ENCODE measurements at places on chromosomes 2 and 18.

- no peak for DNase-seq
Measured at GRCh38 chr2:140551287-140551686, 1579.5 kb downstream of the LRP1B start.

- no peak for DNase-seq
Measured at GRCh38 chr18:57026316-57026715, 120.6 kb upstream of the BOD1L2 start.

GRCh38 chr2:101967826-101968513 is 23.8 kb upstream of the IL1R2 start:
- DNase-seq = no peak

DNA sequence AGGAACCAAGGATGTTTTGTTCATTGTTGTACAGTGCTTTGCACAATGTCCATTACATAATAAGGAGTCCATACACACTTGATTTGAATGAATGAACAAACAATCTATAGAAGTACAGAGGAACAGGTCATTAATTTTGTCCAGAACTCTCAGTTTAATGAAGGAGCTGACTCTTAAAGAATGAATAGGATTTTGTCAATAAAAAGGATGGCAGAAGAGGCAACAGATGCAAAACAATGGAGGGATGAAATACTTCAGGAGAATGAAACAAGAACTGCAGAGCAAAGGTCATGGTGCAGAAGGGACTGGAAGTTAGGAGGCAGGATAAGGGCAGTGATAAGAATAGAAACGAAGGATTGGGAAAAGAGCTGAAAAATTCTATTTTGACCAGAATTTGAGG is 28.7 kb upstream of the COL5A2 start:
- DNase-seq = no peak

DNA sequence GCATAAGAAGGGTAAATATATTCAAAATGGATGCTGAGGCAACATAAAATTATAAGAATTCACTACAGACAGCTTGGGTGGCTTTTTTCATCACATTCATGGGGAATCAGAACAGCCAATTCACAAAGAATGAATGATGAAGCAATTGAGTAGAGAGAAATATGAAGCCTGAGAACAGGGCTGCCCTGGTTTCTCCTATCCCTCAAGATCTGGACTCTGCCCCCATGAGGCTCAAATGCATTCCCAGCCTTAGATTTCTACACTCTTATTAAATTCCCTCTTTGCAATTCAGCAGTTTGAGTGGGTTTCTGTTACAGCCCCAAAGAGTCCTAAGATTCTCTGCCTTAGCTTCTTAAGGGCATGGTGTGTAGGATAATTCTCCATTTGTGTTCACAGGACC is 172.5 kb downstream of the MAIP1 start:
- no peak for DNase-seq

DNA sequence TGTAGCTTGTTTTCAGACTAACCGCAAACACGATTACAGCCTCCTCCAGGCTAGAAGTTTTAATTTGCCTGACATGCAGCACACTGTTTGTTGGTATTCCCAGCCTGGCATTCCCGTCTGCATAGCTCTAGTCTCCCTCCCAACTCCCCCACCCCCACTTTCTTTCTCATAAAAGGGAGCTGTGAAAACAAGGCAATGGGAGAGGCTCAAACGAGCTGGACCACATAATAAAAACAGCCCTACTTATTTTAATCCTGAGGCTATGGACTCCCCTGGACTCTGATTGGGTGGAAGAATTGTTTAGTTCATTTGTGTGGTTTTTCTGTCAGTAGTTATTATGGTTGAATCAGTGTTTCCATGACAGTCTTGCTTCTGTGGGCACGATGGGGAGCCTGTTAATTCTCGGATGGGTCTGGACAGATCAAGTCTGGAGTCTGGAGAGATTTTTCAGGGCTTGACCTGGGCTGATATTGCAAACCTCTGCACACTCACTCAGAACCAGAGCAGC is 1.2 kb downstream of the STON1 start:
- DNase-seq = no peak

DNA sequence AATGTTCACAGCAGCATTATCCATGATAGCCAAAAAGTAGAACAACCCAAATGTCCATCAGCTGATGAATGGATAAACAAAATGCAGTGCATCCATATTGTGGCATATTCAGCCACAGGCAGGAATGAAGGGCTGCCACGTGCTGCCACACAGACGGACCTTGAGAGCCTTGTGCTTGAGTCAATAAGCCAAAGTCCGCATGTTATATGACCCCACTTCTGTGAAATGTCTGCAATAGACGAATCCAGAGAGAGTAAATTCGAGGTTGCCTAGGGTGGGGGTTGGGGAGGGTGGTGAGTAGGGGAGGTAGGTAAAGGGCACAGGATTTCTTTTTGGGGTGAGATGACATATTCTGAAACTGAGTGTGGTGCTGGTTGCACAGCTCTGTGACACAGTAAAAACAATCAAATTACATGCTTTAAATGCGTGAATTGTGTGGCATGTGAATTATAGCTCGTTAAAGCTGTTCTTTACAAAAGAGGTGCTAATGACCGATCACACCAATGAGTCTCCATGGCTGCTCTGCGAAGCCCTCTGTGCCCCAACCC is 38.9 kb upstream of the LDLRAD4 start:
- DNase-seq = no peak

DNA sequence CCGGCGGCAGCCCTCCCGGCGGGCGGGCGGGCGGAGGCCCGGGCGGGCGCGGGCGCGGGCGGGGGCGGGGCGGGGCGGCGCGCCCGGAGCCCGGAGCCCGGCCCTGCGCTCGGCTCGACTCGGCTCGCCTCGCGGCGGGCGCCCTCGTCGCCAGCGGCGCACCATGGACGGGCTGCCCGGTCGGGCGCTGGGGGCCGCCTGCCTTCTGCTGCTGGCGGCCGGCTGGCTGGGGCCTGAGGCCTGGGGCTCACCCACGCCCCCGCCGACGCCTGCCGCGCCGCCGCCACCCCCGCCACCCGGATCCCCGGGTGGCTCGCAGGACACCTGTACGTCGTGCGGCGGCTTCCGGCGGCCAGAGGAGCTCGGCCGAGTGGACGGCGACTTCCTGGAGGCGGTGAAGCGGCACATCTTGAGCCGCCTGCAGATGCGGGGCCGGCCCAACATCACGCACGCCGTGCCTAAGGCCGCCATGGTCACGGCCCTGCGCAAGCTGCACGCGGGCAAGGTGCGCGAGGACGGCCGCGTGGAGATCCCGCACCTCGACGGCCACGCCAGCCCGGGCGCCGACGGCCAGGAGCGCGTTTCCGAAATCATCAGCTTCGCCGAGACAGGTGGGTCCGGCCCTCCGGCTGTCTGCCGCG is at the start of gene INHBB:
TSS of gene INHBB (plus strand) at position 111 of the 641 bp plus-strand sequence. CDS start at position 164, 53 bp downstream.
- no peak for DNase-seq

- DNase-seq = no peak
Measured at GRCh38 chr2:162295009-162295408, 23.5 kb downstream of the IFIH1 start.

DNA sequence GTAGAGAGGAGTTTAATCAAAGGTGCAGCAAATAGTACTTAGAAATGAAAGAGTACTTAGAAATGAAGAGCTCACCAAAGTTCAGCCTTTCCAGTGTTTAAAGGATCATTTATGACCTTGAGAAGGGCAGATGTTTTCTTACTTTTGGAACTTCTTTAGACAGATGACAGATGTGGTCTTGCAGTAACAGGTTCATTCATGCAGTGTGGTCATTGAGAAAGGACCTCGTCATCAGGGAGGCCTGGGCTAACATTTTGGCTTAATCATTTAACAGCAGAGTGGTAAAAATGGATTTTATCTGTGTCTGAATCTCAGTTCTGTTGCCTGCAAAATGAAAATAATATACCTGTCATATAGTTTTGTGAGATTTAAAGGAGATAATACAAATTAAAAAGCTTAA is 75.1 kb upstream of the NT5C1B start:
- DNase-seq = no peak

DNA sequence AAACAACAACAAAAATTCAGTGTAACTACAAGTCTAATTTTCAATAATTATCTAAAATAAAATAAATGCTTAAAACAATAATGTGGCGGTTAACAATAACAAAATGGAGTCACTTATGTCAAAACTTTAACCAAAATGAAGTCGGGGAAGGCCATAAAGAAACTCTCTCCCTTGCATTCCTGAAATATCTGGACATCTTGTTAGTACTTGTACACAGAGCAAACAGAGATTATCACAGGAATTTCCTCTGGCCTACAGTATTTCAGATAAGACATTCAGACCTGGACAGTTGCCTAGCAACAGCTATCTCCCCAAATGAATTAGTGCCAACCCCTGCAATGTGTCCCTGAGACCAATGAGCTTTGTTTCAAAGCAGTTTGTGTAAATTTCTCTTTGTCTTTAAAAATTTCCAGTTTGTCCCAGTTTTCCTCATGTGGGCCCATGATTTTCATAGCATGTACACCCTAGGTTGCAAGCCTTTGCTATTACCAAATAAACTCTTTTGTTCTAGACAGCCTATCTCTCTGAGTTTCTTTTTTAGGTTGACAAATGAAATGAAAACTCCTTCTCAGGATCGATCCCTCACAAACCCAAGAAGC is 68.6 kb downstream of the EXOC6B start:
- DNase-seq = no peak

DNA sequence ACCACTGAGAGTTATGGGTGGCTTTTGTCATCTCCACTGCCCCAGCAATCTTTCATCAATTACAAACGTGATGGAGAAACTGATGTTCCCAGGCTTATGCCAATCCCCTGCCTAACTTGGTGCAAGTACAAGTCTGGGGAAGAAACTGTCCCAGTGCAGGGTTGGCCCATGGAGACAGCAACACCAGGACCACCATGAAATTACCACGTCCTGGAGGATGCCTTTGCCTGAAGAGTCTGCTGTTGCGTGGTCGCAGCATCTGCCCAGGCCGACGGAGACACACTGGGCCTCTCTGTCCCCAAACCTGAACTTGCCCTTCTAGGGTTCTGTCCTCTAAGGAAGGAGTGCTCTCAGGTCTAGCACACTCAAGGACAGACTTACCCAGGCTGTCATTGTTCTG is 496.8 kb upstream of the RAB6C start:
- no peak for DNase-seq

GRCh38 chr2:105378921-105379383 is 19.9 kb downstream of the FHL2 start:
- DNase-seq = no peak

- DNase-seq = no peak
Measured at GRCh38 chr2:21890716-21891115, 766.9 kb downstream of the TDRD15 start.

- no peak for DNase-seq
Measured at GRCh38 chr18:34740101-34740500, 30.0 kb downstream of the DTNA start.

GRCh38 chr2:214730248-214730647 is 79.2 kb downstream of the BARD1 start:
- DNase-seq = no peak

DNA sequence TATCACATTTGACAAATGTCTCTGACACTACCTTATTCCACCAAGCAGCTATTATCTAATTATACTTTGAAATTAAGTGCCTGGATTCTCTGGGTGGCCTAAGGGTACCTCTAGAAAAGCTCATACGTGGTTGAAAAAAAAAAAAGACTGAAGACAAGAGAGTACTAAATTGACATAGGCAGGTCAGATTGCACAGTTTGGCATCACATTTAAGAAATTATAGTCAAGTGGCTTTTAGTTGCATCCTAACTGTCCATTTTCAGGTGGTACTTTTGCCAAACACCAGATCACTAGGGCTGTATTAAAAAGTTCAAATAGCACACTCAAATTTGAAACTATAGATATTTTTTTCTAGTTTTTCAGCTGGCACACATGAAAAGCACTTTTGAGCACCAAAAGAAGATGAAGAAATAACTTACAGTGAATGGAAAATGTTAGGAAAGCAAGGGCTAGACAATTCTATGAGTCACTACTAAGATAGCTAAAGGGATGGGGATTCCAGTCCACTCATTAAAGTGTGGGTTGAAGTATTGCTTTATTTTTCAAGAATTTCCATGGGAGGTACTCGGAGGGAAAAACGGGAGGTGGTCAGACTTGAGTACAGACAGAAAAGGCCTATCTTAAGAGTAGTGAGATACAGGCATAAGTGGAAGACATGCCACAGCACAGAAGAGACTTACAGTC is 106.5 kb upstream of the COL5A2 start:
- no peak for DNase-seq

- DNase-seq = no peak
Measured at GRCh38 chr2:9001229-9001628, 2.3 kb downstream of the MBOAT2 start.

DNA sequence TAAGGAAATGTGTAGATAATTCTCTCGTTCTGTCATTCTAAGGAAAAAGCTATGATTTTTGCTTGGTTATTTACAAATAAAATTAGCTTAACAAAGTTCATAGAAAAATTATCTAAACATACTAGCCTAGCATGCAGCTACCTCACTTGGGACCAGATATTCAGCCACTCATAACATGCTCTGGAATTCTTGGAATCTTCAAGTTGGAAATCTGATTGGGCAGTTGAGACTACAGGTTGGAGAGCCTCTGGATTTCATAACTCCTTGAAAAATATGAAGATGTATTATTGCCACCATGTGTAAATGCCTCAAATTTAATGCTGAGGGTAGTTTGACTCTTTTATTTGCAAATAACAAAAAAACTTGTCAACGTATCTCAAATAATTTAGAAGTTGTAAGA is 132.2 kb upstream of the GULP1 start:
- no peak for DNase-seq

GRCh38 chr2:23169896-23170295 is 215.1 kb upstream of the KLHL29 start:
- no peak for DNase-seq

DNA sequence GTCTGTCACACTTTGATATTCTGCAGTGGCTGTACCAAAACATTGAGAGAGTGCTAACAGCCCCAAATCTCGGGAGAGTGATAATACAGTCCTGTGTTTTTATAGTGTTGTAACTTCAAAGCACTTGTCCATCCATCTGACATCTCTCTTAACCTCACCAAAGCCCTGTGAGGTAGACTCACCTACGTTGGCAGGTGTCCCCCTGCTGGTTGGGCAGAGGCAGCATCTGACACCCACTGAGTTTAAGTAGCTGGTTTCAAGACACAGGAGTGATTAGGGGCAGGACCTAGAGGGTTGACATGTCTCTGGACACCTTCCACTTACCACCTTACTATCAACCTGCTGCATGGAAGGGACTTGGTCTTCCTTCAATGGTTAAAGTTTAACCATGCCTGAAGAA is 22.9 kb downstream of the COLEC12 start:
- DNase-seq = no peak

GRCh38 chr2:202718614-202719013 is 83.8 kb downstream of the FAM117B start:
- peak; percentile 20 for DNase-seq

DNA sequence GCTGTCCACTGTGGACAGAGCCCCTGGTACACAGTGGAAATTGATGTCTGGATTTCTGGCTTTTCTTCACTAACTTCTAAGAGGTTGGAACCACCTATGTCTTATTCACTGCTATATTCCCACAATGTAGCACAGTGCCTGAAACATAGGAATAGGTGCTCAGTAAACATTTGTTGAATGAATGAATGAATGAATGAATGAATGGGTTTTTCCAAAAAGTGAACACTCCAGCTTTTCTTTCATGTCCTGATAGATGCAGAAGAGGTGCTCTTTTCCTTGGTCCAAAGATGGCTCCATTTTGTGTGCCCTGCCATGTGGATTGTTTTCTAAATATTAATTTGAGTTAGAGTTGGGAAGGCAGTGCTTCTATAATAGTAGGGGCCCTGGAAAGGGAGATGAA is 124.1 kb downstream of the SP3 start:
- no peak for DNase-seq
